Activated CD4-positive, alpha-beta T cell treated with anti-CD3 and anti-CD28 coated beads for 4 hours (primary cell): ENCODE measurements at places on chromosomes 7 and 10.
A peak's percentile ranks its signal among the peaks of the same experiment; 100 is the strongest.

DNA sequence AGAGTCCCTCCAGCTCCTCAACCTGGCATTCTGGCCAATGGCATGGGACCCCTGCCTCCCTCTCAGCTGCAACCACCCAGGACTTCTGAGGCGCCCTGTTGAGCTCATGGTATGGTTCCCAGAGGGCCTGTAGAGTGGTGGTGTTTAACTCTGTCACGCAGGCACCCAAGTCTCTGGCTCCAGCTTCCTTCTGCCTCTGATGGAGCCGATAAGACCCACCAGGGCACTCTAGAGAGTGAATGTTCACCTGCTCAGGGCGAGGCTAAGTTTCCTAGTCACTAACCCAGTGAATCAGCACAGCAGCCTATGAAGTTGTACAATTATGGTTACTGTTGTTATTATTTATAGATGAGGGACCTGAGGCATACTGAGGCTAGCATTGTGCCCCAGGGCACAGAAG lies 120.4 kb downstream of the ZMIZ1 start:
- DNase-seq, result no peak

- no peak for DNase-seq
Measured at GRCh38 chr7:130359276-130359857, 14.8 kb downstream of the CPA5 start.

GRCh38 chr7:17195576-17195975 lies 102.9 kb upstream of the AHR start:
- no peak for DNase-seq

- DNase-seq, result peak; percentile 56
Measured at GRCh38 chr10:104333032-104333727, 5.1 kb downstream of the ITPRIP start.

GRCh38 chr10:6197321-6197720 lies 5.4 kb upstream of the PFKFB3 start:
- no peak for DNase-seq

GRCh38 chr10:847868-848267 lies 83.6 kb downstream of the LARP4B start:
- DNase-seq, result no peak

DNA sequence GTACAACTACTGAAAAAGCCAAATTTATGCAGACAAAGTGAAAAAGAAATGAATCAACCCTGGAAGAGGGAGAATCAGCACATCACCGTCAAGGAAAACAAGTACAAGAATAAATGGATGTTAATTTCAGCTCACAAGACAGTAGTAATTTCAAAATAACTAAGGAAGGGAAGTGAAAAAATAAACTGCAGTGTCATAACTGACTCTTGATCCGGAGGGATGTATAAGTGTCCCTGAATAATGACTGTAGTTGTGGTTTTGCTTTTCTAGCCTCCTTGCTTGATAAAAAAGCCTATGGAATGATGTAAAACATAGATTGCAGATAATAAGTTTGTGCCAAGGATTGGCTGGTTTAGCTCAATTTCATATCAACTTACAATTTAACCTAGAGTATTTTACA lies 721.1 kb upstream of the C7orf33 start:
- DNase-seq, result no peak
